Activated T-helper 17 cell treated with anti-CD3 and anti-CD28 coated beads, Interleukin-2, amount 50 U/mL, for 72 hours (primary cell): ENCODE measurements at places on chromosomes 12 and 14. TPM values are rescaled to one million over a fixed set of nuclear protein-coding genes. Genes with fewer than 3 reads are reported as not detected.

GRCh38 chr14:100282766-100283419 is 23.4 kb downstream of the SLC25A29 start:
- ATAC-seq = no peak

DNA sequence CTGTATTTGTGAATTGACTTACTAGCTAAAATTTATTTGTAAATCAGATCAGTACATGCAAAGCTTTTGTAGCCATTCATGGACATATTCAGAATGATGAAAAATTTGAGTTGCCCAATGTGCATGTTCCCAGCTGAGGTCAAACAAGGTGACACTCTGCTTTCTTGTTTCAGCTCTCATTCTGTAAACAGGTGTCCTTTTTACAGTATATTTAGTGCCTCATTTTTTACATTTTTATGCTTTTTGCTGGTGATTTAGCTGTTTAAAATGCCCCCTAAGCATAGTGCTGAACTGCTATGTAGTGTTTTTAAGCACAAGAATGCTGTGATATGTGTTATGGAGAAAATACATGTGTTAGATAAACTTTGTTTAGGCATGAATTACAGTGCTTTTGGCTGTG is 76.3 kb downstream of the MIA2 start:
- no peak for ATAC-seq

DNA sequence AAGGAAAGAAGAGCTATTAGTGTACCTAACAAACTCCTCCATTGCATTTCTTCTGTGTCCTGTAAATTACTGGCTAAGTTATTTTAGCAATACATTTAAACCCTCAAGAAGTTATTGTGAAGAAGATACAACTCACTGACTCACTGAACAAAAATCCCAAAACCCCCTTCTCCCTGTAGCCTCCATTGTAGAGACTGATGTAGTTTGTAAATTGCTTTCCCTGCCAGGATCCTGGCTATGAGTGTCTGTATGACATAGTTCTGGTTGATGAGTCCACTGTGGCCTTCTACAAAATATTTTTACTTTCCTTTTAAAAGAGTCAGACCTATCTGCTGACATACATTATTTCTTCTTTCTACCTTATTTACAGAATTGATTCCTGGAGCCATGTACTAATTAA is 155.6 kb downstream of the SLC6A15 start:
- ATAC-seq = no peak

ANO2 gene
- total RNA-seq = not detected

DNA sequence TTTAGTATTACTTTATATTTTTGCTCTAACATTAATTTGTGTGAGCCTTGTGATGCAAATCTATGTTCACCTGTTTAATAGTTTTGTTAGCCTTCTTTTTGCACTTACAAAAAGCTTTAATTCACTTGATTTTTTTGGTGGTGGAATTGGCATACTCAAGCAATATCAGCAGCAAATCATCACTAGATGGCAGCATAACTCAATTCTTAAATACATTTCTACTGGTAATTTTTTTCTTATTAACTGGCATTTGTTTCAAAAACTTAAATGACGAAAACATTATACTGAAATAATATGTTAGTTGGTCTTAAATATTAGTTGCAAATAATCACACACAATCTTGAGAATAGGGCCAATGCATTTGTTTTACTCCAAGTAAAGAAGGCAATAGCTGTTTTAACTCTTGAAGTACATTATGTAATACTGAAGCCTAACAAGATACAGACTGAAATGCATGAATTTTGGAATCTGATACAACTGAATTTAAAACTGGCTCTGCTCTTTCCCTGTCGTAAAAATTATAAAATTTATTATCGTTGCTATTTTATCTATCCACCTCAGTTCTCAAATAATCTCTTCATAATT is 151.5 kb downstream of the ATXN7L3B start:
- no peak for ATAC-seq

PTPRQ gene
- total RNA-seq = not detected

- no peak for ATAC-seq
Observed at GRCh38 chr12:27623645-27624044, 72.6 kb upstream of the REP15 start.

IFNG gene
- total RNA-seq = 33.2 TPM

CLEC7A gene
- total RNA-seq = not detected

TAS2R9 gene
- not detected for total RNA-seq

GRCh38 chr12:20189767-20190166 is 178.6 kb upstream of the PDE3A start:
- no peak for ATAC-seq
